ENCODE measurements at places on chromosomes 3 and 15.

- no peak for DNase-seq
Observed at GRCh38 chr15:42070279-42070975, 23.9 kb downstream of the PLA2G4D start.

DNA sequence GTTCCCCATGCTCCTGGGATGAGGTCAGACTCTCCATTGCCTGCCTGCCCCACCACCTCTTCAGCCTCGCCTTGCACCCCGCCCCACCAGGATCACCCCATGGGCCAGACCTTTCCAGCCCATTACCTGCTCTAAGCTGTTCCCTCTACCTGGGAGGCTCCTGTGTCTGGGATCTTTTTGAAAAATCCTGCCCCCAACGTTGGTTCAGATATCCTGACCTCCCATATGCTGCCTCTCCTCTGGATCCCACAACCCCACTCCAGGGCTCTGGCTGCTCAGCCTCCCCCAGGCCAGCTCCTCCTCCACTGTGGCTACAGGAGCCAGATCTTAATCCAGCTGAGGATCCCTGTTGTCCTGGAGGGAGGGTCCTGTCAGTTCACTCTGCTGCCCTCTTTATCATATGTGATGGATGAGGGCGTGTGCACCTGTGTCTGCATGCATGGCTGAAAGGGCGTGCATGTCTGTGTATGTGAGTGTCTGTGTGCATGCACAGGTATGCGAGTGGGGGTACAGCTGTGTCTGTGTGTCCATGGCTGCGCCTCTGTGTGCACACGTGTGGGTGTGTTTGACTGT, 21.7 kb upstream of the ALAS1 start:
- no peak for DNase-seq

- peak; percentile 75 for DNase-seq
Observed at GRCh38 chr3:16104156-16104555, 70.3 kb upstream of the GALNT15 start.

GRCh38 chr3:44842376-44842775, 19.3 kb upstream of the TMEM42 start:
- DNase-seq = no peak

- peak; percentile 24 for DNase-seq
Observed at GRCh38 chr3:139127101-139127500, 82.4 kb upstream of the PRR23C start.

DNA sequence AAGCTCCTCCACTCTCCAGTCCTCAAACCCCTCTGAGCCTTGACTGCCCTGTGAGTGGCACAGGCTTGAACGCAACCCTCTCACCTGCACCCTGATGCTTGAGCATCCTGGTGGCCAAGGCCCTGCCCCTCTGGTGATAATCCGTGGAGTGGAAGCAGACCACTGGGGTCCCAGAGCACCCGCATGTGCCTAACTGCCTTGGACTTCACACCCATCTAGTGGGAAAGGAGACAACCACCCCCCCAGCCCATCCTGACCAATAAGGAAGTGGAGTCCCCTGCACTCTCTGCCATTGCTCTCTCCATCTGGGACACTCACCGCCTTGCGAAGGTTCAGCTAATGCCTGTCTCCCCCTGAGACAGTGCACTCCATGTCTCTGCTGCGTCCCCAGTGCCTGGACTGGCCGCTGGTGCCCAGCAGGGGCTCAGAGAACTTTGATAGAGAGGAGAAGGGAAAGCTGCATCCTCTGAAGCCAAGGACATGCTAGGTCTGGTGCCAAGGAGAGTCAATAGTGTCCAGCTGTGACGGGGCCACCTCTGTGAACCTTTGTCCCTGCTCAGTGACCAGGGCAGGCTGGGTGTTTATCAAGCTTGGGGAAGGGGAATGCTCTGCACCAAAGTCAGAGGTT, 3.4 kb downstream of the KLF15 start:
- DNase-seq = no peak

DNA sequence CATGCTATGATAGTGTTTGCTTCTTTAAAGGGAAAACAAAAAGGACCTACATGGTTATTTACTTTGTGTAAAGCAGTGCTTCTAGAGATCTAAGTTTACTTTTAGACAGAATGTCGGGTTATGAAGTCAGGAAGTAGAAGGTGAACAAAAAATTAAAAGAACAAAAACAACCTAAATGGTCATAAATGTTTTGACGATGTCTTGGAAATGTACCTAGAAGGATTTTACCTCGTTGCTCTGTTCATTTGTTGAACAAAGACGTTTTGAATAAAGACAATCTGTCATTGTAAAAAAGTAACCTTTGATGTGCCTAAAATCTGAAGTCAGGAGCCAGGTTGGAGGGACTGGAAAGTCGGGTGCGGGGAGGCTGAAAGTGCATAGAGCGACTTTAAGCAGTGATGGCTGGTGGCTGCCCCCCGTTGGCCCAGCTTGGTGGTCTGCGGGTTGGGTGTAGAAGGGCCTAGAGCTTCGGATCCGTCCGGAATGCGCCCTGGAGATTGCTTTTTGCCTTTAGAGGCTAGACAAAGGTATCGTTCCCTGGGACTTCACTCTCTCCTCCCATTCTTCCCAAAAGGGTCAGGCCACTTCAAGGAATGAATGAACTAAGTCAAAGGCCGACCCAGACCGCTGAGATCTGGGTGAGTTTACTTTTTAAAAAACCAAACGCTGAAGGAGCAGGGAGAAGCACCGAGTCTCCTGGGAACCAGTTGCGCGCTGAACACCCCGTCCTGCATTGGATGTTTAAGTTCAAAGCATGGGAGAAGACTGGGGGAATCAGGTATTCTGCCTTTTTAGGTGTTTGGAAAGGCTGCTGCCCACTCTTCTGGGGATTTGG, 2.1 kb downstream of the SOX14 start:
- no peak for DNase-seq

GRCh38 chr15:100166313-100166712, 175.5 kb downstream of the ADAMTS17 start:
- no peak for DNase-seq

- DNase-seq = peak; percentile 82
Observed at GRCh38 chr3:45055032-45055410, 28.9 kb downstream of the CLEC3B start.

- no peak for DNase-seq
Observed at GRCh38 chr3:196287090-196287439, 461 bp downstream of the PCYT1A start.

- no peak for DNase-seq
Observed at GRCh38 chr3:168139947-168140346, 44.2 kb upstream of the GOLIM4 start.

GRCh38 chr15:26157081-26157480, 294.0 kb upstream of the ATP10A start:
- DNase-seq = no peak
